ENCODE measurements at places on chromosomes 3 and 15. TPM values are rescaled to one million over a fixed set of nuclear protein-coding genes. Genes with fewer than 3 reads are reported as not detected.

SOX2 gene
- total RNA-seq: 0.32 TPM

SEMA3G gene
- total RNA-seq: 10.4 TPM

DNA sequence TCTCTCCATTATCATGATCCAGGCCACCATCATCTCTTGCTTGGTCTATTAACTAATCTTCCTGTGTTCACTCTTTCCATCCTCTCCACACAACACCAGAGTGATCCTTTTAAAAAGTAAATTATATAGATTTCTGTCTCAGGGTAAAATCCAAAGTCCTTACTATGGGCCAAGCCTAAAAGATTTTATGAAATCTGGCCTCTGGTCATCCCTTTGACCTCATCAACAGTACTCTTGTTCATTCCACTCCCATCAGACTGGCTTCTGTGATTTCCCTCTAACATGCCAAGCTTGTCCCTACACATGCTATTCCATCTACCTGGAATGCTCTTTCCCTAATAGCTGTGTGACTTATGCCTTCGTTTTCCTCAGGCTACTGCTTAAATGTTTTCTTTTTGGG lies 8.3 kb upstream of the TIPARP start:
- no peak for DNase-seq

DNA sequence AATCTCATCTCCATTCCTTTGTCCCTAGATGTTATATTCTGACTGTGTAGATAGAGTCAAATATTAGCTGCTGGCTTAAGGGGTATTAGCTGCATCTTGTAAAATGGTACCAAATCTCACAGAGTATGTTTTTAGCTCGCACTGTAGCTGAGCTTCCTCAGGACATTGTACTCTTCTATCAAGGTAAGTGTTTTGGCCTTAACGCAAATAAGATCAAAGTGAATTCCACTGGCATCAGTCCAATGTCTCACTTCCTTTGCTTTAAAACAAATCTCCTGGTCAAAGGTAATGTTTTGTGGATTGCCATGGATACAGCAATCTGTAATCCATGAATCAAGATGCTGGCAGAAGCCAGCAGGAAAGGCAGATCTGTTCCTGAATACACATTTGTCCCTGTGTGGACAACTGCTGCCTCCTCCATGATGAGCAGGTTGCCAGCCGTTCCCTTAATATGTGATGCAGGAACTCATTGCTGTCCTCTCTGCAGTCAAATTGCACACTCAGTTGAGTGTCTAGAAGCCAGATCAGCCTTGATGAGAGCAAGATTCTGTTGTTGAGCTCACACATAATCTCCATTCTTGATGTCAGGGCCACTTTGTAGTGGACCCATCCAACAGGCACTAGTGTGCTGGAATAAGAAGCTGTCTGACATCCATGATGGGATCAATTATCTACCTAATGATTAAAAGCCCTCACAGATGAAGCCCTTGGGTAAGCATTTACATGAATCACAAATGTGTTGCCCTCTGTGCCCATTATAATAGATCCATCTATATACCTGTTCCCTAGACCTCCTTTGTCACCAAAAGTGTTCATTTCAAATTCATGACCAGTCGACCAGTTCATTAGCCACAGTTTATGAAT lies 96.6 kb upstream of the AGTR1 start:
- no peak for DNase-seq

DNA sequence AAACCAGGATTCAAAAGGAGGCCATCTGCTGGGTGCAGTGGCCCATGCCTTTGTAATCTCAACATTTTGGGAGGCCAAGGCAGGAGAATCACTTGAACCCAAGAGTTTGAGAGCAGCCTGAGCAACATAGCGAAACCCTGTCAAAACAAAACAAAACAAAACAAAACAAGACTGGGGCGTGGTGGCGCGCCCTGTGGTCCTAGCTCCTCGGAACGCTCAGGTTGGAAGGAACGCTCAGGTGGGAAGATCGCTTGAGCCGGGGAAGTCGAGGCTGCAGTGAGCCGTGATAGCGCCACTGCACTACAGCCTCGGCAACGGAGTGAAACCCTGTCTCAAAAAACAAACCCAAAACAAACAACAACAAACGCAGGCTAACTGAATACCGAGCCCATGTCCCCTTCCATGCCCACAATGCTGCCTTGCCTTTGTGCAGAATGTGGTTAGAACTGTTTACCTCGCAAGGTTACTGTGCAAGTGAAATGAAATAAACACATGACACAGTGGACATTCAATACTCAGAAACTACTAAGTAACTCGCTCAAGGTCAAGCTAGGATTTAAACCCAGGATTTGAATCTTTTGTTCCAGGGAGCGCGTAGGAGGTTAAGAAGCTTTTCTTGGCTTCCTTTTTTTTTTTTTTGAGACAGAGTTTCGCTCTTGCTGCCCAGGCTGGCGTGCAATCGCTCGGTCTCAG lies 766 bp upstream of the EMC4 start:
- DNase-seq: no peak

DNA sequence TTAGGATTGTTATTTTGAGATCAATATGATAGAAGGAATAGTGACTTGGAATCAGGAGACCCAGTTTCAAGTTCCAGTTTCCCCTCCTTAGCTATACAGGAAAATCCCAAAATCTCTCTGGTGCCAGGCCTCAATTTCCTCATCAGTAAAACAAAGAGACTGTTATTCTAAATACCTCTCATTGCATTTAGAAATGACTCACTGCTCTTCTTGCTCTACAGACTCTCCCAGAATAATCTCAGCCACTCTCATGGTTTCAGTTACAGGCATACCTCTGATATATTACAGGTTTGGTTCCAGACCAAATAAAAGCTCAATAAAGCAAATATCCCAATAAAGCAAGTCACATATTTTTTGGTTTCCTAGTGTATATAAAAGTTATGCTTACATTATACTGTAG lies 28.3 kb downstream of the IMPG2 start:
- no peak for DNase-seq

DNA sequence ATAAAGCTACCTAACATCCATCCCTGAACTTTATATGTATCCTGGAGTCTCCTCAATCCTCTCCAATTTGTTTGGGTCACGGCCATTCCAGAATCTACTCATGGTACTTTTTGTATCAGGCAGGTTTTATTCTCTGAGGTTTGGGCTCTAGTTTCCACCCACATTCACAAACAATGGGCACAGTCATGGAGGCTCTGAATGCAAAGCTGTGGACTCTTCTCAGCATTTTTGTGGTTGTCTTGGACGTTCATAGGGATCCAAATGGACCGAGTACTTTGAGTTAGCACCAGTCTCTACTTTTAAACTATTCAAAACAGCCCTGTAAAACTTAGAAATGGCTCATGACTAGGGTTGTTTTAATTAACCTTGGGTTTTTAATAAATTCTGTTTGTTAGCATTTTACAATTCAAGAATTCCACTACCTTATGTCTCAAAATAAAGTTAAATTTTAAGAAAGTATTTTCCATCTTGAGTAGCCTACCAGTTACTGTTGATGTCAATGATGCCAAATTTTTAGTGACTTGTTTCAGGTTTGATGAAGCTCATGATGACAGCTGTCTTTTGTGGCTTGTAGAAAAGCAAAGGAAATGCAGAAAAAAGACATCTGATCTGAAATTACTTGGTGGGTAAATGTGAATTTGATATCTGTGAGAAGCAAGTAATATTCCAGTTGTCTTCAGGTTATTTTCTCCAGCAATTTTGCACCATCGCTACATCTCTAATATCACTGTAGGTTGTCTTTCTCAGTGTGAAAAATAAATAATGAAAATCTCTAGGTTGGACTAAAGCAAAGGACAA lies 275.7 kb upstream of the THBS1 start:
- DNase-seq: no peak

DNA sequence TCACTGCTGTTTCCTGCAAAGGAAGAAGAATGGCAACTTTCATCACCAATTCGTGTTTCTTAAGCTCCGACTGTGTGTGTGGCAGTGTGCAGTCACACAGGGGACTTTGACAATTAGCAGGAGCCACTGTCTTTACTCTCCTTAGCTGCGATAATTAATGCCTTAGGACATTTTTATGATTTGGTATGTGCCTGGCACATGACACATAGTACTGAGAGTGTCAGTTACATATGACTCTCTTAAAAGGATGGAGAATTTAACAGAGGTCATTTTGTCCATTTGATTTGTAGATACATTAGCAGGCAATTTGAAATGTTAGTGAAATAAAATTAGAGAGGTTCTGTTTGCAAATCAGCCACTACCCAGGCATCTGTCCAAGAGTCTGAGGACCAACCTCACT lies 128.9 kb upstream of the VEPH1 start:
- no peak for DNase-seq

DNA sequence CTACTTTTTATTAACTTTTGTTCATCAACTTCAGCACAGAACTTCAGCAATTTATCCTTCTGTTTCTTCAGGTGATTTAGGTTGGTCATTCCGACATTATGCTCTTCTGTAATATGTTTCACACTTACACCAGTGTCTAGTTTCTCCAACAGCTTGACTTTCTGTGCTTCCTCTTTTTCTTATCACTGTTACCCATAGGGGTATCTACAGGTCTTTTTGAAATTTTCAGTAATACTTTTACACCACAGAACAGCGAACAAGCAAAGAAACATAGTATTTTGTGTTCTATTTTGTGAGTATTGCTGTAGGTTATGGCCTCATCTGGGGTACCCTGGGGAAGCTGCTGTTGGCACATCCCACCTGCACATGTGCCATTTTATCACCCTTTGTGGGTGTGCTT lies 260.7 kb downstream of the NSUN3 start:
- no peak for DNase-seq

GRCh38 chr15:33163816-33164215 lies 30.7 kb downstream of the FMN1 start:
- DNase-seq: no peak

DNA sequence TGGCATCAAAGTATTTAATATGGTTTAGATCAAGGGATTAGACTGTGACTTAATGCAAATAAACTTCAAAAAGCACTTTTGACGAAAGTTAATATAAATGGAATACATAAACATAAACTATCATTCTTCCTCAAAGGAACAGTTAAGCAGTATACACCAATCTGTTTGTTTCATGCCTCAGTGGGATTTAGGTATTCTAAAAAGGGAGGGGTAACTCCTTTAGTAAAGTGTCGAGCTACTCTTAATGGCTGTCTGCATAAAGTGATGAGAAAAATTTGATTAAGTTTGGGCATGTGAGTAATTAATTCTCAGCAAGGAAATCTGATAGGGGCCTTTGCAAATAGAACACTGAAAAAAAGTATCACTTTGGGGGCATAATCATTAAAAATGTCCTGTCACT lies 176.9 kb downstream of the FRMD5 start:
- DNase-seq: no peak
